NCI-H187 (cell line): ENCODE measurements at places on chromosomes 12 and 14.

DNA sequence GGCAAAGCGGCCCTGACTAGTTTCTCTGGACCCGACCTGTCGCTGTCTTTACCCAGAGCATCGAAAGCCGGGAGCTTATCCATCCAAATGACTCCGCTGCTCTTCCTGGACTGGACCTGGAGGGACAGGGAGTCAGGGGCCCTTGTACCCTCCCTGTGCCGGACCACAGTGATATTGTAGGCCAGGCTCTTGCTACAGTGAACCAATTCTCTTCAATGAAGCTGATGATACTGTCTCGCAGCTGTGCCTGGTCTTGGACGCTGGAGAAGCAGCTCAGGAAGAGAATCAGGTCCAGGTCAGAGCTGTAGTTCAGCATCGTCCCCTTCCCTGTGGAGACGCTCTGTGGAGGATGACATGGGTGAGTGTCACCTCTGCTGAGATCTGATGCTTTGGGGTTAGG, 14.7 kb upstream of the OASL start:
- no peak for DNase-seq

- no peak for DNase-seq
Observed at GRCh38 chr12:113796066-113796827, 169.9 kb downstream of the RBM19 start.

DNA sequence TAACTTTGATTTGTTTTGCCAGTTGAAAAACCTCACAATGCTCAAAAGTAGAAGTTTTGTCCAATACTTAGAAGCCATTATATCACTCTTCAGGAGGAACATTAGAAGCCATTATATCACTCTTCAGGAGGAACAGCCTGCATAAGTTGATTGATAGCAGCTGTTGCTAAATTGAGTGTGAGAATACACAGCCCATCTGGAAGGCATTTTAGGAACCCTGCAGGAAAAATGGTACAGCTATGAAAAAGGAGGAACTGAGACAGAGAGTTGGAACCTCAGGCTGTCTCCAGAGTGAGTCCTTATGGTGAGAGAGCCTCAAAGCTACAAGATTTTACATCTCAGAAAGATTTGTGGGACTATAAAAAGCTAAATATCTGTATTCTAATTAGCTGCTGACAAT, 207.0 kb downstream of the MYRFL start:
- peak; percentile 31 for DNase-seq

- no peak for DNase-seq
Observed at GRCh38 chr14:68808696-68809480, 16.0 kb upstream of the ZFP36L1 start.

DNA sequence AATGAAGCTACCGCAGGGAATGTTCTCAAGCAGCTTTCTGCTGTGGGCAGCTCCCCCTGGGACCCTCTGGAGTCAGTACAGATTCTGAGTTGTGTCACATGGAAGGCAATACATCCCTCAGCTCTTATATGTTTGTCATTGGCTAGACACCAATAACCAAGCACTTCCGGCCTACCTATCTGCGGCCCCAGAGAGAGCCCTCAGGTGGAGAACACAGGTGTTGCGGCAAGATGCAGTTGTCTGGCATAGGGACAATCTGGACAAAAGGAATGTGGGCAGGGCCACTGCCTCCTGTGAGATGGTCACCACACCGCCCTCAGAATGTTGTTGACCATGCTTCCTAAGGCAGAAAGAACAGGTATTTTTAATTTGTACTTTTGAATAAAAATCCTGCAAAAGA, 118.7 kb downstream of the BRMS1L start:
- no peak for DNase-seq

DNA sequence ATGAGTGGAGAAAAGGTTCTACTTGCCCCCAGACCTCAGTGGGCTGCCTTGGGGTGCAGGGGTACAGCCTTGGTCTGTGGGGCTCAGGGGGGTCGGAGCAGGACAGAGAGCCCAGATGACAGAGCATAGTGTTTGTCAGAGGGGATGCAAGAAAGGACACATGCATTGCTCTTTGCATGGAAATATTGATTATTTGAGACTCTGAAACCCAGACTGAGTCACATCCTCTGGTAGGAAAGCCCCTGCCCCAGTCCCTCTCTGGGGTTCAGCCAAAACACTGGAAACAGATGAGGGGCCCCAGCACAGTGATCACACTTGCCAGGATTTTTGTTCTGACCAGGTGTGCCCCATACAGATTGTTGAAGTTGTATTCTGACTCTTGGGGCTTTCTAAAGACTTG, 1094.4 kb downstream of the BCL11B start:
- no peak for DNase-seq

DNA sequence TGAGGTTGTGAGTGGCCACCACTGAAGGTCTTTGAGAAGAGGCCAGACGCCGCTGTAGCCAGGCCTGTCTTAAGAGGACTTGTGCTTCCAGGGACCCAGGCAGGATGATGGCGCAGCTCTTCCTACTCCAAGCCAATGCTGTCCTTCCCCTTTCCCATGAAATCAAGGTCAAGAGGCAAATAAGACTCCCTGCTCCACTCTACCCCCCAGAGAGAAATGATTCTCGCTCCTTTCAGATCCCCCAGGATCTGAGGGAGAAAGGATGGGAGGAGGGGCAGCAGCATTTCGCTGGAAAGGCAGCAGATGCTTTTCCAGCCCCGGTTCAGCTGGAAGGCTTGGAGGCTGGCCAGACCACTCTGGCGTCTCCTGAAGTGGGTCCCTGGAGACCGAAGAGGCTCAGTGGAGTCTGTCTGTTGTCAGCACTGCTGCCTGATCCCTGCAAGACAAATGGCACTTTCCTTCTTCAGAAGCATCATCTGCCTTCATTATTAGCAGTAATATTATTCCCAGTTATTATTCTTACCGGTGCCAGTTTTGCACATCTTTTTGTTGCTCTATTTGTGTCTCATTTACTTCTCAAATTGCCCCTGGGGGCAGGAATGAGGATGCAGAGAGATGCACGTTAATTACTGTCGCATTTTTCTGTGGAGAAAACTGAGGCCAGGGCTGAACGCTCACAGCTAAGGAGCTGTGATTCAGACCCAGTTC, 51.4 kb downstream of the C14orf132 start:
- DNase-seq = peak; percentile 98

DNA sequence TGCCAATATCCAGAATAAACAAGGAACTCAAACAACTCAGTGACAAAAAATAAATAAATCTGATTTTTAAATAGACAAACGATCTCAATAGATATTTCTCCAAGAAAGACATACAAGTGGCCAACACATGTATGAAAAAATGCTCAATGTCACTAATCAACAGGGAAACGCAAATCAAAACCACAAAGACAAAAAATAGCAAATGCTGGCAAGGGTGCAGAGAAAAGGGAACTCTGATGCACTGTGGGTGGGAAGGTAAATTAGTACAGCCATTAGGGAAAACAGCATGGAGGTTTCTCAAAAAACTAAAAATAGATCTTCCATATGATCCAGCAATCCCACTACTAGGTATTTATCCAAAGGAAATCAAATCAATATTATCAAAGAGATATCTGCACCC, 3.5 kb upstream of the EIF5 start:
- no peak for DNase-seq
